Right renal pelvis (tissue), 4 donors: ENCODE measurements at places on chromosomes 7 and 10.

- DNase-seq, result no peak
These were observed 58.4 kb downstream of the CHCHD3 start for GRCh38 chr7:133023370-133024071.

GRCh38 chr7:28806841-28807240, 151.3 kb downstream of the TRIL start:
- DNase-seq, result no peak

DNA sequence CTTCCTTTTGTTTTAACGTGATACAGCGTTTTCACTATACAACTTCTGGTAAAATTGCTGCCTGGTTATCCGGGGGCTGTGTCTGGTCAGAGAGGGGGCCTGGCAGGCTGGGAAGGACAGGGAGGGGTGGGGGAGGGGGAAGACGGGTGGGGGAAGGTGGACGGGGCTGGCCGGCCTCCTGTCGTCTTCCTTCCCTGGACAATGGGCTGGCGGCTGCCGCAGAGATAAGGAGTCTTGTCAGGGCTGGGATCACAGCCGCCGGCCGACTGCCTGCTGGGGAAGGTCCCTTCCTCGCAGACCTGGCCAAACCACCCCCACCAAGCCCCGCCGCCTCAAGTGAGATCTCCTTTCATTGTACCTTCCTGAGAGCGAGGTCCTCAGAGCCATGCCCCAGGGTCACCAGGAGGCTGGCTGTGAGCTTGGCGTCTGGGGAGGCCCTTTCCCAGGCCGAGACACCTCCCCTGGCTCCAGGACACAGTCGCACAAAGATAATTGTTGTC, 151.2 kb upstream of the TNRC18 start:
- no peak for DNase-seq

DNA sequence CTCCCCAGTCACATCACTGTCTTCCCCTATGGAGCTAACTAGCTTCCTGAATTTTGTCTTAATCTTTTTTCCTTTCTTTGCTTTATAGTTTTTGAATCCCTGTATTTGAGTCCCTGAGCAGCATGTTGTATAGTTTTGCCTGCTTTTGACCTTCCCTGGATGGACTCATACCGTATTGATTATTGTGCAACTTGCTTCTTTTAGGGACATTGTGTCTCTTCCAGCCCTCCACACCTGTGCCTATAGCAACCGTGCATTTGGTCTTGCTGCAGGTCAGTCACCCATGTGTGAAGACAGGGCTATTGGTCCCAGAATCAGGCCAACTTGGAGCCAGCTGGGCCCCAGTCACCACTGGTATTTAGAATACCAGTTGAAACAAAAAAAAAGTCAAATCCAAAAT, 158.9 kb upstream of the ADCY1 start:
- no peak for DNase-seq

GRCh38 chr10:14413523-14413922, 82.8 kb upstream of the FRMD4A start:
- no peak for DNase-seq

GRCh38 chr10:51832652-51833383, 133.4 kb upstream of the CSTF2T start:
- no peak for DNase-seq

DNA sequence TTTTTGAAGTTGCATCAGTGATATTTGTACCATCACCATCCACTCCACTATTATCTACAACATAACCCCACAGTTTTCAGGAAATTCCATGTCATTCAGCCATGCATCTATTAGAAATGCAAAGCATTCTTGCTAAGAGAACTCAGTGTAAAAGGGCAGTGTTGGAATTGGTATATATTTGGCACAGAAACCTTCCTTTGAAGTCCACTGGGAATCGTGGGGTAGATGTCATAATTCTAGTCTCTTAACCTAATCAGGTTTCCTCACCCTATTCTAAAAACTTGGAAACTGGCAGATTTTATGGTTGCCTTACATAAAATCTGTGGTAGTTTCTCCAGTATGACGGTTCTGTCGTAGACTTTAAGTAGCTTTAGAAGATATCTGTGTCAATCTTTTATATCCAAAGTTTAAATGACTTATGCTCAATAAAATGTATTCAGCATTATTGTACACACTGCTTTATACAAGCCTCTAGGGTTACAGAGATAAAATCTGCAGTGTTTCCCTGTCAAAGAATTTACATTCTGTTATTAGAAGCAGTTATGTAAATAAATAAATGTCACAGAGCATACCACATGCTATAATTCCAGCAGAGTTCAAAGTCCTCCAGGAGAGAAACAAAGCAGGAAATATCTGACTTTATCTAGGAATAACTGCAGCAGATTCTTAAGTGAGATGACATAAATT, 704.4 kb upstream of the CELF2 start:
- DNase-seq, result peak; percentile 12

DNA sequence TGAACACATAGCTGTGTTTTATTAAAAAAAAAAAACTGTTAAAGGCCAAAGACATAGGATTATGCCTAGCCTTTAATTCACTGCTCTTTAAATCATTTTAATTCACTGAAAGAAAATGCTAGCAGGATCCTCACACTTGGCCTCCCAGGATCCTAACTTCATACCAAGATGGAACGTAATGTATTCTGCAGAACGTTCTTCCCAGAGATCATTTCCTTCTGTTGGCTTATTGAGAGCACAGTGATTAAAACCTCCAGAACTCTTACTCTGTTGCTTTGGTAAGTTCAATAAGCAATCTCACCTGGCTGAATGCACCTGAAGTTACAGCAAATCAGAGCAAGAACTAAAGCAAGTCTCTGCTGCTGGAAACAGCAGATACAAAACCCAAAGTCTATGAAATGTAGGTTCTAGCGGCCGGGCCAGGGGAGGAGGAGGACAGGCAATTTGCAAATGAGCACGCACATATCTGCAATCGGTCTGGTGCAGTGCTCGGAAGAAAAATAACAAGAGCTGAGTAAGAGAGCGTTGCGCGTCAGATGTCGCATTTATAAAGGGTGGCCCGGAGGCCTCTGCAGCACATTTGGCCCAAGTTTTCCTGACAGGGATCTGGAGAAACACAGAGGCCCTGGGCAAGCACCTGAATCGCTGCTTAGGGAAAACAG, 193.9 kb downstream of the FAM107B start:
- DNase-seq, result no peak

DNA sequence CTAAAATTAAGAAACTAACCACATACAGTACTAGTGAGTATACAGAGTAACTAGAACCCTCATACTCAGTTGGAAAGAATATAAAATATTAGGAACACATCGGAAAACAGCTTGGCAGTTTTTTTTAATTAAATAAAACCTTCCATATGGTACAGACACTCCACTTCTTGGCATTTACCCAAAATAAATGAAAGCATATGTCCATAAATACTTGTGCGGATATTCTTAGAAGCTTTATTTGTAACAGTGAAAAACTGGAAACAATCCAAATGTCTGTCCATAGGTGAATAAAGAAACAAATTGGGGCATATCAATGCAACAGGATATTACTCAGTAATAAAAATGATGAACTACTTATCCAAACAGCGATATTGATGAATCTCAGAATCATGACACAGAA, 410.0 kb downstream of the HTR7 start:
- DNase-seq, result no peak

DNA sequence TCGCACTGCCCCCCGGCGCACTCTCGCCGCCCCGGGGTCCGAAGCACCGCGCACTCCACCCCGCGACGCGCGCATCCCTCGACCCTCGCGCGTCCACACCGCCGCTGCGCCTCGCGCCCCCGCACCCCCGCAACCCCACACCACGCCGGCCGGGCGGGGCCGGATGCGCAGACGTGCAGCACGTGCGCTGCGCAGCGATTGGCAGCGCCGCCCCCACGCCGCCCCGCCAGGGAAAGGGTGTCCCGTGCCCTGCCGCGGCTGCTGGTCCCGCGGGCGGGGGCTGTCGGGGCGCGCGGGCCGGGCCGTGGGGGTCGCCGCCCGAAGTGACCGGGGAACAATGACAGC, 53.7 kb upstream of the KDM7A start:
- no peak for DNase-seq

DNA sequence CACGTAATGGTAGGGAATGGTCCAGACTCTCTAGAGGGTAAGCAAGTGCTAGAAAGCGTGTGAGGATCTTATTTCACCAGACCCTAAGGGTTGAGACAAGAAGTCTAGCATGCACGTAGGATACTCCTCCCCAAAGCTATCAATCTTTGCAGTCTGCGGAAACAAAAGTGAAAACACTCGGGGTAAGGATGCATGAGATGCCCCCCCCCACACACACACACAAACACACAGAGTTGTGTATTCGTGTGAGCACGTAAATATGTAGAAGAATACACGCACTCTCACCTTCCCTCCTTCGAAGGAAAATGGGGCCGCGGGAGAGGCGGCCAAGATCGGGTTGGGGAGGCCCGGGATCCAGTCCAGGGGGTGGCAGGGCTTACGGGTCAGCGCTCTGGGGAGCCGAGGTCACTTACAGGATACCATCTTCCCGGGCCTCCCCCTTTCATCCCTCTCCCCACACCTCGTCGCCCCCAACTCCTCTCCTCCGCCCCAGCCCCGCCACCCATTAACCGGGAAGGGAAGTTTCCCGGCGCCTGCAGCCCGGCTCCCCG, 455 bp downstream of the CUL2 start:
- peak; percentile 42 for DNase-seq

DNA sequence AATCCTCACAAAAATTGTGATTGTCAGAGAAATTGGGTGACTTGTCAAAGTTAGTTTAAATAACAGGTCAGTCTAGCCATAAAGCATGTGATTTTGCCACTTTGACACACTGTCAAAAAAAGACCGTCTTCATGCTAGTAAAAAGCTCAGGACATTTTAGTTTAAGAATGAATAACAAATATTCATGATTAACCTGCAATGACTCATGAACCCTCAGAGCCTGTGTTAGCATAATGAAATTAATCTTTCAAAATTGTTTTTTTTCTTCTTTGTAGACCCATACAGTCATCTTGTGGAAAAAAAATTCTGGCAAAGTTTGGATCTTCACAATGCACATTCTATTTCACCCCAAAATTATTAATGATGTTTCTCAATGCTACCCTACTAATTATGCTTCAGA, 255.2 kb upstream of the POT1 start:
- DNase-seq, result no peak

- no peak for DNase-seq
These were observed 32.1 kb upstream of the PFKFB3 start for GRCh38 chr10:6170638-6171037.

DNA sequence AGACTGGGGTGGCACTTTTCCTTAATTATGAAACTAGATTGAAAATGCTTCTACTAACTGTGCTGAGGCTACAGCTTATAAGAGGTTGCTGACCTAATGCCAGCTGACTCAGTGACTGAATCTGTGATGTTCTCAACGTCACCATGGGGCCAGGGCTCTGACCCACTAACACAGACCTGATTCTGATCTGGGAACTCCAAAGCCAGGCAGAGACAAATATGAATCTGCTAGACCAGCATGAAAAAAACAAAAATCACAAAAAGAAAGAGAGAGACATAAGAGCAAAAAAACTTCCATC, 16.1 kb downstream of the USP6NL start:
- DNase-seq, result no peak

DNA sequence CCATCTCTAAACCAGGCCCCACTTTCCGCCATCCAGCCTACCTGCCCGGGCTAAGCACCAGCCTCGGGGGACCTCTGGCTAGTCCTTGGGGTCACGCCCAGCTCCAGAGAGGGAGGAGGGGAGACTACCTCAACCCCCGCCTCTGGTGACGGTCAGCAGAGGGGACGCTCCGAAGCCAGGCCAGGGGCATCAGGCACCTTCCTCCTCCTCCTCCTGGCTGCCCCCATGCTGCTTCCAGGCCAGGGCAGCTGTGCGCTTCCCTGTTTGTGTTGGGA, 4.0 kb upstream of the SMARCD3 start:
- DNase-seq, result no peak

GRCh38 chr10:119079599-119080520, 757 bp downstream of the EIF3A start:
- no peak for DNase-seq

GRCh38 chr10:86540016-86540415, 18.4 kb upstream of the WAPL start:
- DNase-seq, result no peak

DNA sequence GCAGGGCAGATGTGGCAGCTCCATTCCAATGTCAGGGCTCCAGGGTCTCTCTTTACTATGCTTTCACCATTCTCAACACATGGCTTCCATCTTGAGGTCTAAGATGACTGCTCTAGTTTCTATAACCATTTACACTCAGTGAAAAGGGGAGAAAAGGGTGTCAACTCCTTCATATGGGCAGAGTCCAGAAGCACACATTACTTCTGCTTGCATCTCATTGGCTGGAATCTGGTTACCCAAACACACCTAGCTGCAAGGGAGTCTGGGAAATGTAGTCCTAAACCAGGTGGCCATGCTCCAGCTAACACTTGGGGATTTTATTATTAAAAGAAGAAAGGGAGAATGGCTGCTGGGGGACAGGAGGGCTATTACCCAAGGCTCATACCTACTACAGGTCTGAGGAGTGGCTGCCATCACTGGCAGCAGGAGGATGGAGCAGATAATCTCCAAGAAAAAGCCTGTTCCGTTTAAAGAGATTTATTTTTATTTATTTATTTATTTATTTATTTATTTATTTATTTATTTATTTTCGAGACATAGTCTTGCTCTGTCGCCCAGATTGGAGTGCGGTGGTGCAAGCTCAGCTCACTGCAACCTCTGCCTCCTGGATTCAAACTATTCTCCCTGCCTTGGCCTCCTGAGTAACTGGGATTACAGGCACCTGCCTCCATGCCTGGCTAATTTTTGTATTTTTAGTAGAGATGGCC, 29.1 kb upstream of the LBX1 start:
- no peak for DNase-seq

- no peak for DNase-seq
These were observed 758.9 kb downstream of the GRM8 start for GRCh38 chr7:126493801-126494200.

DNA sequence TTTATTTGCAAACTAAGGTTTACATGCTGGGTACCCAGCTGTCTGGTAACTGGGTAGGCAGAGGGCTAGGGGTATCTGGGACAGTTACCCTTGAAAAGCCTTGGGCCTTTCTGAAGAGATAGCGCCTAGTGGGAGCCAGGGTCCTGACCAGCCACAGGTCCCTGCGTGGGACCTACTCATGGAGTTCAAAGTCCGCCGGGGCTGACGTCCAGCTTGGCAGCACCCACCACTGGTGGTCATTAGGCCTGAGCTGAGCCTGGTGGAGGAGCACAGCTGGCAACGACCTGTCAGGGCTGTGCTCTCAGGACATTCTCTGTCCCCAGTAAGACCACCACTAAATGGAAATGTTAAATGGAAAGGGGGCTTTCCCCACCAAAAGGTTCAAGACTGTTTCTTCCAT, 20.0 kb downstream of the GUSB start:
- no peak for DNase-seq

DNA sequence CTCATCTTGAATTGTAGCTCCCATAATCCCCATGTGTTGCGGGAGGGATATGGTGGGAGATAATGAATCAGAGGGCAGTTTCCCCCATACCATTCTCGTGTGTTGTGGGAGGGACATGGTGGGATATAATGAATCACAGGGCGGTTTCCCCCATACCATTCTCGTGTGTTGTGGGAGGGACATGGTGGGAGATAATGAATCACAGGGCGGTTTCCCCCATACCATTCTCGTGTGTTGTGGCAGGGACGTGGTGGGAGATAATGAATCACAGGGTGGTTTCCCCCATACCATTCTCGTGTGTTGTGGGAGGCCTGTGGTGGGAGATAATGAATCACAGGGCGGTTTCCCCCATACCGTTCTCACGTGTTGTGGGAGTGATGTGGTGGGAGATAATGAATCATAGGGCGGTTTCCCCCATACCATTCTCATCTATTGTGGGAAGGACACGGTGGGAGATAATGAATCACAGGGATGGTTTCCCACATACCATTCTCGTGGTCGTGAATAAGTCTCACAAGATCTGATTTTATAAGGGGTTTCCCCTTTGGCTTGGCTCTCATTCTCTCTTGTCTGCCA, 271.0 kb downstream of the MAD1L1 start:
- no peak for DNase-seq

- no peak for DNase-seq
These were observed 201.4 kb downstream of the TNS3 start for GRCh38 chr7:47380325-47381133.
